ENCODE measurements at places on chromosomes 1 and 21.

- DNase-seq: peak; percentile 94
Measured at GRCh38 chr1:41955461-41956159, 36.9 kb upstream of the HIVEP3 start.

DNA sequence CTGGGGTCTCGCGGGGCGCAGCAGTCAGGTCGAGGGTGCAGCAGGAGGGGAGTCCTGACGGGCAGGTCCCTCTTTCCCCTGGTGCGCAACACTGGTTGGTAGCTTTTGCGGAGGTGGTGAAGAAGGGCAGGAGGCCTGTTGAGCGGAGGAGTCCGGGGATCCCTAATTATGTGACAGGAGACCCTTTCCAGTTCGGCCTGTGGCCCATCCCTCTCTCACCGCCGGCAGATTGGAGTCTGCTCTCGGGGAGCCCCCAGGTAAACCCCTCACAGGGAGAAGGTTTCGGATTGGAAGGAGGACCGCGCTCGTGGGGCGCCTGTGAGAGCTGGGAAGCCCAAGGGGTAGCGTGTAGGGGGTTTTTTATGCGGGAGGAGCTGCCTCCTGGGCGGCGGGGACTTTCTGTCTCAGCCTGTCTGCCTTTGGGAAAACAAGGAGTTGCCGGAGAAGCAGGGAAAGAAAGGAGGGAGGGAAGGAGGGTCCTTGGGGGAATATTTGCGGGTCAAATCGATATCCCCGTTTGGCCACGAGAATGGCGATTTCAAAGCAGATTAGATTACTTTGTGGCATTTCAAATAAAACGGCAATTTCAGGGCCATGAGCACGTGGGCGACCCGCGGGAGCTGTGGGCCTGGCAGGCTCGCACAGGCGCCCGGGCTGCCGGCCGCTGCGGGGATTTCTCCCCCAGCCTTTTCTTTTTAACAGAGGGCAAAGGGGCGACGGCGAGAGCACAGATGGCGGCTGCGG lies 9.5 kb downstream of the SIM2 start:
- no peak for DNase-seq

DNA sequence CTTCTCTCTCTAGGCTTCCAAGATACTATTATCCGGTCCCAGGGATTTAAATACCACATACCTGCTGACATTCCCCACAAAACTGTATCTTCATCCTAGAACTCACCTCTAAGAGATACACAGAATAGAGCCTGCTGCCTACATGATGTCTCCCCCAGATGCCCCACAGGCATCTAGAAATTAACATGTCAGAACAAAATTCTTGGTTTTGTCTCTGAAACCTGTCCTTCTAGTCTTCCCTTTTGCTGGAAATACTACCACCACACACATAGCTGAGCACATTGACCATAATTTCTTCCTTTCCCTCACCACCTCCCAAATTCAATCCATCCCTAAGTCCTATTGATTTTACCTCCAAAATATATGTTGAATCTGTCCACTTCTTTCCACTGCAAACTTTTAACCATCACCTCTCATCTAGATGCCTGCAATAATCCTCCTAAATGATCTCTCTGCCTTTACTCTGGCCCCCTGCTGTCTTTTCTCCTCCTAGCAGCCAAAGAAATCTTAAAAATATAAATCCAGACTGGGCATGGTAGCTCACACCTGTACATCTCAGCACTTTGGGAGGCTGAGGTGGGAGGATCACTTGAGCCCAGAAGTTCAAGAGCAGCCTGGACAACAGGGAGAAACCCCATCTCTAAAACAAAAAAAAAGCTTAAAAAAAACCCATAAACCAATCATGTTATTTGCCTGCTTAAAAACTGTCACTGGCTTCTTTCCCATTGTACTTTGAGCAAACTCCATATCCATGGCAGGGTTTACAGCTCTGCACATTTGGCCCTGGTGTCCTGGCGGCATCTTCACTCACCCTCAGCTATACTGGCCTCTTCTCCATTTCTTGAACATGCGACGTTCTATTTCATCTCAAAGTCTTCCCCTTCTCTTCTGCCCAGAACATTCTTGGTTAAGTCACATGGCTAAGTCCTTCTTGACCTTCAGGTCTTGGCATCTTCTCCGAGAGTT lies 6.2 kb upstream of the FAM76A start:
- no peak for DNase-seq

DNA sequence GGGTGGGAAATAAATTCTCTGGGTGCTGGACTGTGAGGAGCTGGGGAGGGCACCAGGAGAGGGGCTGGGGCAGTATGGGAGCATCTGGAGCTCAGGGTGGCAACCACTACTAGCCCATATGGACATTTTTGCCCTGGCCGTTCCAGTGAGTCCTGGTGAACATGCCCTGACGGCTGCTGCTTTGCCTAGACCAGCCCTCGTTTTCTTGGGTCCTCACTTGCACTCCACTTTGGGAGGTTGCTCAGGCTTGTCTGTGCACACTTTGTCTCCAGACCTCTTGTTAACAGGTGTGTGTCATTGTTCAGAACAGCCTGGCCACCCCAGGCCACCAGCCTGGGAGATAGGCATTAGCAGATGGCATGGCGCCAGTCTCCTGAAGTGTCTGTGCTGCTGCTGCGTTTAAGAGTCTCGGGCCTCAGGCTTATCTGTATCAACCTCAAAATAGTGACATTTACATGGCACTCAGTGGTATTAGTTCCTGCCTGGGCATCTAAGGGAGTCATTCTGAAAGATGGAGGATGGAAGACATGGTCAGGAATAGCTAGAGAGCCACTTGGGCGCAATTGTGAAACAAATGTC lies 190.5 kb downstream of the PTPRU start:
- DNase-seq: no peak

- no peak for DNase-seq
Measured at GRCh38 chr1:109994654-109995053, 10.1 kb downstream of the AHCYL1 start.

- DNase-seq: no peak
Measured at GRCh38 chr1:49028396-49028795, 251.7 kb upstream of the BEND5 start.

- no peak for DNase-seq
Measured at GRCh38 chr1:206744683-206745082, 25.9 kb upstream of the IL19 start.

- DNase-seq: no peak
Measured at GRCh38 chr1:83090195-83090594, 908.7 kb downstream of the TTLL7 start.

- DNase-seq: no peak
Measured at GRCh38 chr1:10389271-10389973, 9.4 kb upstream of the PGD start.

- DNase-seq: no peak
Measured at GRCh38 chr1:4118746-4119515, 218.9 kb upstream of the C1orf174 start.

- DNase-seq: no peak
Measured at GRCh38 chr1:13826009-13826408, 126.0 kb downstream of the PRDM2 start.

GRCh38 chr21:17512253-17513213 lies at the start of gene CXADR:
Gene CXADR (plus strand): TSS chr21:17513043. CDS start chr21:17513130, 87 bp downstream.
- DNase-seq: no peak

- DNase-seq: no peak
Measured at GRCh38 chr1:33268927-33269610, 12.8 kb downstream of the ZNF362 start.

GRCh38 chr21:45464309-45464708 lies 59.3 kb downstream of the COL18A1 start:
- no peak for DNase-seq

DNA sequence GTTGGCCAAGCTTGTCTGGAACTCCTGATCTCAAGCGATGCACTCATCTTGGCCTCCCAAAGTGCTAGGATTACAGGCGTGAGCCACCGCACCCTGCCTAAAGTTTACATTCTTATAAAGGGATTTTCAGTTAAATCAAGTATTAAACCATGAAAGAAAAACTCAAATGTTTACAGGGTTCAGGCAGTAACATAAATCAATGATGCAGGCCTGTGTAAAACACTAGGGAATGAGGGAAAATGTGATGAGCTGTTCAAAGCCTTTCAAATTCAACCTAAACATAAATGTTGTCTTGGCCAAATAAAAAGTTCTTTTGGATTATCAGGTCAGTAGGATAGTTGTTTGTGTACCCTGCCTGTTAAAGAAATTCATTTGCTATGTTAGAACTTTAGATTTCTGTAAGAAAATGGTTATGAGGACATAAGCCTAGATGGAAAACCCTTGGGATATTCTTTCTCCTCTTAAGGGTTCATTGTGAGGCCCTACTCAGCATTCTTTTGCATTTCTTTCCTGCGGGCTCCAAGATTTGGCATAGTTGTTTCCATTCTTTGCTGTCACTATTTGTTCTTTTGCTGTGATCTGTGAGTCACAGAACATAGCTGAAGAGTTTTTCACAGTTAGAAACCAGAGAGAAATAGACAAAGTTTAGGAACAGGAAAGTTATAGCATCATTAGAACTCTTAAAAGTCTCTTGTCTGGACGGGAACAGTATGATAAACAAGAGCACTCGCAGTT lies 8.9 kb upstream of the ZRANB2 start:
- peak; percentile 31 for DNase-seq

DNA sequence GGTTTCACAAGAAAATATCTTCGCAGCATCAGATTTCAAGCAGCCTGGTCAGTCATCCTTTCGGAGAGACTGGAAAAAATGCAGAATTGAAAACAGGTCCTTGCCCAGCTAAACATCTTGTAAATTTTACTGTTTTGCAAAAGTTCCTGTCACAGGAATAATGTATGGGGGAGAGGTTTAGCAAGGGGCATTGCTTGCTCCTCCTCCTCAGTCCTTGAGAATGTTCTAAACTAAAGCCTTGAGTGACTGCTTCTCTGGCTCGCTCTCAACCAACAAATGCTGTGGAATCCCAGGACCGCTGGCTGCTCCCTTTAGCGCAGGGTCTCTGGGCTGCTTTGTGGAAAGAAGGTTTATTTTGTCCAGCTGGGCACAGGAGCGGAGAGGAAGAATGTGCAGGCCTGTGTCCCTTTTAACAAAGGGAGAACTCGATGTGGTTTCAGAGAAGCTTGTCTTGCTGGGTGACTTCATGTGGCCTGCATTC lies 33.6 kb upstream of the FHAD1 start:
- peak; percentile 25 for DNase-seq

- no peak for DNase-seq
Measured at GRCh38 chr1:155254714-155255242, 505 bp downstream of the ENTREP3 start.

GRCh38 chr1:181057079-181057478 lies 23.3 kb downstream of the MR1 start:
- DNase-seq: no peak

GRCh38 chr1:1068517-1069055 lies 5.5 kb downstream of the RNF223 start:
- no peak for DNase-seq

DNA sequence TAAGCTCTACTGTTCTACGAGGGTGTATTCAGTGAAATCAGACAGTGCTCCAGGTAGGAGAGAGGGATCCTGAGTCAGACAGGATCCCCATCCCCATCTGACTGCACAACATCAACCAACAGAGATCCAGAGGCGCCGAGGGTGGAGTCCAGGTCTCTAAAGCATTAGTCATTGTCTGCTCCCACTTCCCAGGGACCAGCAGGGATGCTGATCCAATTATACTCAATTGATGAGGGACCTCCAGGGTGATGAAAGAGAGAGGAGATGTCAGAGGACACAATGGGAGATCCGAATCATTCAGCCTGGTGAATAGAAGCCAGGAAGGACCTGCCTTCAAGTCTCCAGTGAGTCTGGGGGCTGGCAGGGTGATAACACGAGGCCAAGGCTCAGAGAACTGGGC lies 39.5 kb upstream of the STMN1 start:
- no peak for DNase-seq

GRCh38 chr1:110746644-110747259 lies 72.0 kb upstream of the KCNA3 start:
- no peak for DNase-seq

- peak; percentile 93 for DNase-seq
Measured at GRCh38 chr1:85061711-85062424, 13.6 kb upstream of the MCOLN3 start.

DNA sequence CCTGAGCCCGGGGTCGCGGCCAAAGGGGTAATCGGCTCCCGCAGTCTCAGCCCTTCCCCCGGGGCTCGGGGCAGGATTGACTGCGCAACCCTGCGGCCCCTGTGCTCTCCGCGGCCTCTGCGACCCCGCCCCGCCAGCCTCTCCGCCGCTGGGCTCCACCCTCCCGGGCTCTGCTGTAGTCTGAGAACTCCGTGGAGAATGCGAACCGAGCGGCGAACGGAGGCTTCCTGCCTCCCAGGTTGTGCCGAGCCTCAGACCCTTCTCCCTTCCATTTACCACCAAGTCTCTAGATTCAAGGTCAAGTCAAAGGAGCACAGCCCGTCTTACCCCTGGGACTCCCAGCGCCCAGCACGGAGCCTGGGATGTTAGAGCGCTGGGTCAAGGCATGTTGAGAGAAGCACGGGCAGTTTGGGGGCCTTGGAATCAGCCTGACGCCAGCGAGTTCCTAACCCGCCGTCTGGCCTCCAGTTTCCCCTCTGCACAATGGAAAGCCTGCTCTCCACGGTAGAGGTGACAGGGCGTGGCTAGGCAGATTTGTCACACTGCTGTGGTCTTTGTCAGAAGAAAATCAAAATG lies 3.0 kb downstream of the ATP2B4 start:
- DNase-seq: no peak

- no peak for DNase-seq
Measured at GRCh38 chr1:221724931-221725605, 16.8 kb downstream of the DUSP10 start.

DNA sequence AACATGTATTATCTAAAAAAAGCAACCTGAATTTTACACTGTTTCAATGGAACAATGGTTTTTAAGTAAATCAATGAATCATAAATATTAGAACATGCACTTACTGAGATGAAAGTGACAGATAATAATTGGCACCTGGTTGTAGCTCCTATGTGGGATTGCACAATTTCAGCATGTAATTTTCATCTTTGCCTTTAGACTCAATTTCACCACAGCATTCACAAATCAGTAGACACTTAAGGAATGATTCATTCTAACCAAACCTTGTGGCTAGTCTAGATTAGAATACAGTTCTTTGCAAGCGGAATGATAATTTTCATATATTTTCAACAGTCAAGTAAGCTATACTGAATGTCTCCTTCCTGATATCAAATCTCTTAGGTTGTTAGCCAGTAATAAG lies 853.4 kb downstream of the KCNT2 start:
- DNase-seq: no peak

DNA sequence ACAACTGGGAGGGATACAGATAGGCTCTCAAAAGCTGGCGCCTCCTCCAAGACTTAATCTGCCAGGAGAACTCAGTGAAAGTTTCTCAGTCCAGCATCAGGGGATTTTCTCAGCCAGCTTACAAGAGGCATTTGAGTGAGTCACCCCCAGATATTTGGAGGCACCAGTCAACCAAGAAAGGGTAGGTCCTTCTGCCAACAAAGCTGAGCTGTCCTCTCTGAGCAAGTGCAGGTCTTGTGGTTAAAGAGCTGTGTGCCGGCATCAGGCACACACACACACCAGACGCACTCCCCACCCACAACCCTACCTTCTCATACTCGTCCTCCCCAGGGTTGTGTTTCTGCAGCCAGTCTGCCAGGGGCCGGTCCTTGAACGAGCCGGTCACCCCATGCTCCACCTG lies 27.0 kb upstream of the PPP1R15B start:
- peak; percentile 99 for DNase-seq

GRCh38 chr1:57860931-57861565 lies 437.2 kb upstream of the DAB1 start:
- no peak for DNase-seq

- DNase-seq: no peak
Measured at GRCh38 chr1:192979542-192979941, 79.6 kb downstream of the UCHL5 start.

- no peak for DNase-seq
Measured at GRCh38 chr1:169107603-169108208, 1.2 kb downstream of the ATP1B1 start.

- DNase-seq: no peak
Measured at GRCh38 chr1:102219463-102219862, 222.7 kb upstream of the OLFM3 start.
